Erythroblast (primary cell): ENCODE measurements at places on chromosomes 12 and 14.
A peak's percentile ranks its signal among the peaks of the same experiment; 100 is the strongest.

DNA sequence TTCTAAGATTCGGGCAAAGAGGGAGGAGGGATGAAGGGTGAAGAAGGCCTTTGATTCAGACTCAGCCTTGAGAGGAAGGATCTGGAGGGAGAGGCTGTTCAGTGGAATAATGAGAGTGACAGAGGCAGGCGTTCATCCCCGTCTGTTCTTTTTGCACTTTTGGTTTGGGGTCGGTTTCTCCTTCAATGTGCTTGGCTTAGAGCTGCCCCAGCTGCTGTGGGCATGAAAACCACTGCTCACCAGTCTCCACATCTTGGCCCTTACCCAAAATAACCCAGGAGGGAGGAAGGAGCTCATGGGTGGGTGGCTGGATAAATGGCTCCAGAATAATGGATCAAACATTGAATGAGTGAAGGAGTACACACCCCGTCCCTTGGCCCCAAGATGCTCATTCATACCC is 261.7 kb upstream of the FKBP4 start:
- no peak for DNase-seq

GRCh38 chr14:24196071-24197055 is 1.1 kb upstream of the TM9SF1 start:
- DNase-seq = peak; percentile 72

GRCh38 chr12:62258941-62259630 is 1.1 kb upstream of the USP15 start:
- peak; percentile 72 for DNase-seq

DNA sequence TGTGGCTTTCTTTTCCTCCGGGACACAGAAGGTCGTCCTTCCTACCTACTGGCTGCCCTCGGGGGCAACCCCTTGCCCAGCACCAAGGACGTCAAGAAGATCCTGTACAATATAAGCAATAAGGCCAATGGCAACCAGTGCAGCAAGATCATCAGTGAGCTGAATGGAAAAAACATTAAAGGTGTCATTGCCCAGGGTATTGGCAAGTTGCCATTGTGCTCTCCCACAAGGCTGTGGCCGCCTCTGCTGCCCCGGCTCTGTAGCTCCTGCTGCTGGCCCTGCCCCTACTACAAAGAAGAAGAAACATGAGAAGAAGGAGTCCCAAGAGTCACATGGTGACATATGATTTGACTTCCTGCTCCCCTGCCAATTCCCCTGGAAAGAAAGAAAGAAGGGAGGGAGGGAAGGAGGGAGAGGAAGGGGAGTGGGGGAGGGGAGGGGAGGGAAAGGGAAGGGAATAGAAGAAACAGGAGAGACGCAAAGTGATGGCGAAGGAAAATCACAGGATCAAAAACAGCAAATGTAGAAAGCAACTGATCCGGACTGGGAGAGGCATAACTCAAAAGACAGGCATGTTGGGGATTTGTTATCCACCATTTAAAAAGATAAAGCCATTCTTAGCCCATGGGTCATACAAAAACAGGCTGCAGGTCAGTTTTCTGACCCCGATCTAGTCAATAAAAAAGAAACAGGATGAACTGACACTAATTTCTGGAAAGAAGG is 61.3 kb upstream of the RESF1 start:
- DNase-seq = peak; percentile 3
